ENCODE measurements at places on chromosomes 3 and 15.

- DNase-seq: no peak
Observed at GRCh38 chr3:78974181-78974790, 793.5 kb downstream of the ROBO1 start.

- no peak for DNase-seq
Observed at GRCh38 chr15:88533376-88533775, 13.1 kb downstream of the DET1 start.

- no peak for DNase-seq
Observed at GRCh38 chr15:28994142-28994830, 108.5 kb downstream of the APBA2 start.

GRCh38 chr3:30266524-30266923 is 339.9 kb upstream of the TGFBR2 start:
- DNase-seq: no peak

GRCh38 chr3:154973851-154974250 is 106.3 kb upstream of the MME start:
- no peak for DNase-seq

DNA sequence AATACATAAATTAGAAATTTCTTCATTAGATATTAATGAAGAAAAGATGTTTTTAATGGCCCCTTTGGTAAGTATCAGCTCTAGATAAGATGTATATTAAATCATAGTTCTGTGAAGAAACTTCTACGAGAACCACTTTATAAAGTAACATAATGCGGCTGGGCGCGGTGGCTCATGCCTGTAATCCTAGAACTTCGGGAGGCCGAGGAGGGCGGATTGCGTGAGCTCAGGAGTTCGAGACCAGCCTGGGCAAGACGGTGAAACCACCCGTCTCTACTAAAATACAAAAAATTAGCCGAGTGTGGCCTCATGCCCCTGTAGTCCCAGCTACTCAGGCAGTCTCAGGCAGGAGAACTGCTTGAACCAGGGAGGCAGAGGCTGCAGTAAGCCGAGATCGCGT is 2.5 kb downstream of the KPNA1 start:
- no peak for DNase-seq

- DNase-seq: no peak
Observed at GRCh38 chr3:122214711-122215110, 31.2 kb downstream of the CASR start.

DNA sequence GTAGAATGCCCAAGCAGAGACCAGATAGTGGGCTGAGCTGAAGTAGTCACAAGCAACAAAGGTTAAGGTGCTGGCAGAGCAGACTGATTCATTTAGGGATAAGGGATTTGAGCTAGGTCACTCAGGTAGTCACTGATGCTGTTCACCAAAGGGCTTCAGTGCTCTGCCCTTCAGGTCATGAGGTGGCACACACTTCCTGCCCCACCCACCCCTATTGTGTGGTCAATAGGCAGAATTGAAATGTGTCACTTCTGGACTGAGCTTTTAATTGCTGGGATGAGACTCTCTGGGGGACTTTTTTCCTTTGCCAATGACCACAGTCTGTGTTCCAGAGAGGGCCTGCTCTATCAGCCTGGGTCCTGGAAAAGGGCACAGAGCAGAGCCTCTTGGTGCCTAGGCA is 2.9 kb upstream of the DIS3L start:
- no peak for DNase-seq

DNA sequence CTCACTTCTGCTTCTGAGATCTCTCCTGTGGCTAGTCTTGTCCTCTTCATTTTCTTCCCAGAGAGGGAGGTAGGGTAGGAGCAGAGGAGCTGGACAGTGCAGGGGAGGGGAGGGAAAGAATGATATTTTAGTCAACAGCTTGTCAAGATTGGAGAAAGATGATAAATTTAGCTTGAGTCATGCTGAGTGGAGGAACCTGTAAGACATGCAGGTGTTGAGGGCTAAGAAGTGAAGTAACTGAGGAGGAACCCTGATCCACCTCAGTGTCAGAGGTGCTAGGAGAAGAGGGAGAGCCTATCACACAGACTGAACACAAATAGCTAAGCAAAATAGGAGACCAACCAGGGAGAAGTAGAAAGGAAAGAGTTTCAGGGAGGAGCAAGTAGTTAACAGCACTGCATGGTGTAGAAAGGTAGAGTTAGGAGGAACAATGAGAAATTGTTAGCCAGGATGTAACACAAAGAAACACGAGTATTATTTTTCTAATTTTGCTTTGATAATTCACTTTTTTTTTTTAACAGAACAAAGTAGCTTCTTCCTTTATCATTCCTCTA is 108.2 kb upstream of the CHRM5 start:
- no peak for DNase-seq

GRCh38 chr3:35678643-35679161 is 39.4 kb downstream of the ARPP21 start:
- no peak for DNase-seq

Measured in stimulated activated CD4-positive, alpha-beta T cell treated with anti-CD3 and anti-CD28 coated beads, Interleukin-15, amount 100 ng/mL, for 48 hours (primary cell).